ENCODE measurements at places on chromosomes 3 and 15. TPM values are rescaled to one million over a fixed set of nuclear protein-coding genes. Genes with fewer than 3 reads are reported as not detected.
A peak's percentile ranks its signal among the peaks of the same experiment; 100 is the strongest.

- ATAC-seq, result peak; percentile 61
Measured at GRCh38 chr15:63833021-63833696, 589 bp downstream of the HERC1 start.

DNA sequence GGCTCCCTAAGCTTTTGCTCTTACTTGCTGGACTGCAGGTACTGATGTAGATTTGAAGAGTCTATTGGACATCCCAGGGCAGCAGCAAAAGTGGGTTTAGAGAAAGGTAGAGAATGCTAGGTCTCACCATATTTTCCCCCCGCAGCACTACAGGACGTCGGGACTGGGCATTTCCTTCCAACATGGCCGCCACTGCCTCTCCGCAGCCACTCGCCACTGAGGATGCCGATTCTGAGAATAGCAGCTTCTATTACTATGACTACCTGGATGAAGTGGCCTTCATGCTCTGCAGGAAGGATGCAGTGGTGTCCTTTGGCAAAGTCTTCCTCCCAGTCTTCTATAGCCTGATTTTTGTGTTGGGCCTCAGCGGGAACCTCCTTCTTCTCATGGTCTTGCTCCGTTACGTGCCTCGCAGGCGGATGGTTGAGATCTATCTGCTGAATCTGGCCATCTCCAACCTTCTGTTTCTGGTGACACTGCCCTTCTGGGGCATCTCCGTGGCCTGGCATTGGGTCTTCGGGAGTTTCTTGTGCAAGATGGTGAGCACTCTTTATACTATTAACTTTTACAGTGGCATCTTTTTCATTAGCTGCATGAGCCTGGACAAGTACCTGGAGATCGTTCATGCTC lies 11.2 kb downstream of the CYP8B1 start:
- ATAC-seq, result no peak

DNA sequence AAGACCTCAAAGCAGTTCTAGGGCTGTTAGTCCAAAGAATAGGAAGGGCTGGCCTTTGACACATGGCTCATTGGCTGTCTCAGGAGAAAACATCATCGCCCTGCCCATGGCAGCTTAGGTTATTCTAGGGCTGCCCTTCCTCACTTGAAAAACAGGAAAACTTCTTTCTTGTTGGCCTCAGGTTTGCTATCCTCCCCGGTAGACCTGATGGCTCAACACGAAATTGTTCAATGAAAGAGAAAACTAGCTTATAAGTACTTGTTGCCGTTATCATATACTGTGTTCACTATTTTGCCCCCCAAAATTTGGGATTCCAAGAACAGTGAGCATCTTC lies 602 bp upstream of the SLTM start:
- ATAC-seq, result no peak

DNA sequence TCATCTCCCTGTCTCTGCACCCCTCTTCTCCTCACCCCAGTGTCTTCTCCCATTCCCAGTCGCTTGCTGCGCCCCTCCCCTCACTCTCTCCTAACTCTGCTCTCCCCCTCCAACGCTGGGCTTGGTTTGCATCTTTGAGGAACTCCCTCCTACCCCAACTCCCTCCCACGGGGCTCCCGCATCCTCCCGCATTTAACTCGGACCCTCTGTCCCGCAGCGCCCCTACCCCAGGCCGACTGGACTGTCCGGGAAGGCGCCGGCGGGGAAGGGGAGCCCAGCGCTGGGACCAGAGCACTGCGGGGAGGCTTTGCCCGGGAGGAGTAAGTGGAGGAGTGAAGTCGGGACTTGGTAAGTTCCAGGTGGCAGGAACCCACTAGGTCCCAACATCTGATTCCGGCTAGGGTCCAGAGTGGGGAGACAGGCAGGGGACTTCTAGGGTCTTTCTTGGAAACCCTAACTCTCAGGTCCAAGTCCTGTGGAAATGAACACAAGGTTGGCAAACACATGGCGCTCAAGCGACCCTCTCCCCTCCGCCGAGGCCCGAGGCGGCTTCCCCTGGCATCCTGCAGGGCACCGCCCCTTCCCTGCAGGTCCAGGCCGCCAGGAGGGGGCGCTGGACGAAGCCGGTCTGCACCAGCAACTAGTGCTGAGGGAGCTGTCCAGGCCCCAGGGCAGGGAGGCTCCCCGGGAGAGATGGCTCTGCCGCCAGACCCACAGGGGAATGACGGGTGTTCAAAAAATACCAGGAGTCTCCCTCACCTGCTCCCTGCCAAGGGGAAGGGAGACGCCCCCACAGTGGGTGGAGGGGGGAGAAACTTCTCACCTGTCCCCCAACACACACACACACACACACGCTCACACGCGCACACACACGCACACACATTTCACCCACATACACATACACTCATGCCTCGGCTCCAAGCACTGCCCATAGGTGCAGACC lies 53.2 kb downstream of the LHFPL4 start:
- ATAC-seq, result peak; percentile 77

DNA sequence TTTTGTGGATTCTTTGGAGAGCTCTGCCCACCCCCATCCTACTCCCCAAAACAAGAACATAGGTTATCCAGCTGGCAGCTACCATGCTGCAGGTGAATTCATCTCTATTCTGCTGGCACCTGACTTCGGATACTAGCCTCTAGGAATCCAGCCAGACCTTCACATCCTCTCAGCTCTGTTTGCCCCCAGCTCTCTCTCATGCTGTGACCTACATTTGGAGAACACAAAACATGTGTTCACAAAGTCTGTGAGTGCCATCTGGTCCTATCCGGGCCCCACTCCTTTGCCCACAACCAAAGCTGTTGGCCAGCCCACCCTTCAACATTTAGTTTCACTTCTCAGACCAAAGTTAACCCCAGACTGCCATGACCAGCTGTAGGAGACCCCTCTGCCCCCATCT lies 89.4 kb upstream of the C3orf80 start:
- ATAC-seq, result no peak

GRCh38 chr3:31616711-31617110 lies 84.0 kb downstream of the STT3B start:
- ATAC-seq, result no peak

- no peak for ATAC-seq
Measured at GRCh38 chr3:37986479-37987314, 3.9 kb upstream of the VILL start.

GRCh38 chr3:42980909-42981308 lies 1.8 kb downstream of the GASK1A start:
- ATAC-seq, result no peak

GRCh38 chr15:57732526-57733331 lies 26.2 kb downstream of the POLR2M start:
- no peak for ATAC-seq

DNA sequence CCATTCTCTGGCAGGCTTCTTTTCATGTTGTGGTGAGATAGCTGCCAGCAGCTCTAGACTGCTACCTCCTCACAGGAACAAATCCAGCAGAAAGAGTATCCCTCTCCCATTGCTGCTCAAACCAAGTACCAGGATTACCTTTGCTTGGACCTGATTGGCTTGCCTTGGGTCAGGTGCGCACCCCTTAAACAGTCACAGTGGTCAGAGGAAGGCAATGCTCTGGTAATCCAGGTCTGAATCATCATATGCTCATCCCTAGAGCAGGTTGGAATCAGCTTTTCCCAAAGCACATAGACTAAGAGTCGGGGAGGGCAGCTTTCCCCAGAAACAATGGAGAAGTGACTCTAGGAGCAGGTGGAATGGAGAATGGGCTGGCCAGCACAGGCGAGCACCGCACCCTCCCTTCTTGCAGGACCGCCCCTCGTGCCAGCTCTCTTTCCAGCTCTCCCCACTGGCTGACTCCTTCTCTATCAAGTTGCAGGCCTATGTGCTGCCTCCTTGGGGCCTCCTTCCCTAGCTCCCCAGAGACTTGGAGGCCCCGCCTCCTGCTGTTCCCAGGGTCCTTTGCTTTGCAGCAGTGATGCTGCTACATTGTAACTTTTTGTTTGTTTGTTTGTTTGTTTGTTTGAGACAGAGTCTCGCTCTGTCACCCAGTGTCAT lies 29.9 kb upstream of the ADPGK start:
- ATAC-seq, result no peak

- ATAC-seq, result no peak
Measured at GRCh38 chr3:177495566-177495965, 298.3 kb upstream of the TBL1XR1 start.

DNA sequence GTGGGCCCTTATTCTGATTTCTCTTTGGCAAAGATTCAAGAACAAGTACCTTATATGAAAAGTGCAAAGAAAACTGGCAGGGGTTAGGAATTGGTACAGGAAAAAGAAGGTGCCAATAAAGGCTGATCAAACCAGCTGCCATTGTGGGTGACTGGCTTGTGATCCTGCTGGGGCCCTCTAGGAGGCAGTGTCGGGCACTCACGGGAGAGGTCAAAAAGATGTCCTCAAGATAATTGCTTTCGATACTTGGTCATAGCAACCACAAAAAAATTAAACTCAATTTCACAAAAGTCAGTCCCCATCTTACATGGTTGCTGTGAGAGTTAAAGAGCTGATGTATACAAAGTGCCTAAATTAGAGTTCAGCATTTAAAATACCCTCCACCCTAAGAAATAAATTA lies 31.0 kb upstream of the CAV3 start:
- no peak for ATAC-seq

DNA sequence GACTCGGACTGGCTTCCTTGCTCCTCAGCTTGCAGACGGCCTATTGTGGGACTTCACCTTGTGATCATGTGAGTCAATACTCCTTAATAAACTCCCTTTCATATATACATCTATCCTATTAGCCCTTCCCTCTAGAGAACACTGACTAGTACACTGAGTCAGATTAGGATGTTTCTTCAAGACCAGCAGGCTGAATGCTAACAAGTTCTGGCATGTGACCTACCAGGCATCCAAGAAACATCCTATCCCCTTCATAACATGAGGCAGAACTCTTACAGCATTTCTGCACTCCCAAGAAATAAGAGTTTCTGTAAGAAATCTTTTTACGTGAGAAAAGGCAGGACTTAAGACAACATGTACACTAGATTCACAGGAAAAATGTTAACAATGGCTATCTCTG lies 9.3 kb downstream of the CFAP92 start:
- ATAC-seq, result no peak

- ATAC-seq, result peak; percentile 34
Measured at GRCh38 chr3:185658504-185658912, 72.4 kb downstream of the SENP2 start.

DNA sequence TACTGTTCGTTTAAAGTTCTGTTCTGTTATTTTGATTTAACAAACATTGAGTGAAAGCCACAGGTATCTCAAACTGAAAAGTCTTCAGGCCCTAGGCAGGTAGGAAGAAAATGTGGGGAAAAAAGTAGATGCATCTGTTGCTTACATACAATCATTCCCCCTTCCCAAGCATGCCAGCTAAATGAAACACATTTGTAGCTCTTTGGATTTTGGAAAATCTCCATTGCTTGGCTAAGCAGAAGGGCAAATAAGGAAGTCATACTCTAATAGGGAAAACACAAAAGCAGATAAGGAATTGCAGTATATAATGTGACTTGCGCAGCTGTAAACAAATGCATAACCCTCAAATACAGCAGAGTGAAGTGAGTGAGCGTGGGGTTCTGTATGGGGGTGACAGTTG lies 375.9 kb downstream of the FGF12 start:
- ATAC-seq, result no peak

- peak; percentile 35 for ATAC-seq
Measured at GRCh38 chr3:142987080-142987700, 14.2 kb upstream of the U2SURP start.

DNA sequence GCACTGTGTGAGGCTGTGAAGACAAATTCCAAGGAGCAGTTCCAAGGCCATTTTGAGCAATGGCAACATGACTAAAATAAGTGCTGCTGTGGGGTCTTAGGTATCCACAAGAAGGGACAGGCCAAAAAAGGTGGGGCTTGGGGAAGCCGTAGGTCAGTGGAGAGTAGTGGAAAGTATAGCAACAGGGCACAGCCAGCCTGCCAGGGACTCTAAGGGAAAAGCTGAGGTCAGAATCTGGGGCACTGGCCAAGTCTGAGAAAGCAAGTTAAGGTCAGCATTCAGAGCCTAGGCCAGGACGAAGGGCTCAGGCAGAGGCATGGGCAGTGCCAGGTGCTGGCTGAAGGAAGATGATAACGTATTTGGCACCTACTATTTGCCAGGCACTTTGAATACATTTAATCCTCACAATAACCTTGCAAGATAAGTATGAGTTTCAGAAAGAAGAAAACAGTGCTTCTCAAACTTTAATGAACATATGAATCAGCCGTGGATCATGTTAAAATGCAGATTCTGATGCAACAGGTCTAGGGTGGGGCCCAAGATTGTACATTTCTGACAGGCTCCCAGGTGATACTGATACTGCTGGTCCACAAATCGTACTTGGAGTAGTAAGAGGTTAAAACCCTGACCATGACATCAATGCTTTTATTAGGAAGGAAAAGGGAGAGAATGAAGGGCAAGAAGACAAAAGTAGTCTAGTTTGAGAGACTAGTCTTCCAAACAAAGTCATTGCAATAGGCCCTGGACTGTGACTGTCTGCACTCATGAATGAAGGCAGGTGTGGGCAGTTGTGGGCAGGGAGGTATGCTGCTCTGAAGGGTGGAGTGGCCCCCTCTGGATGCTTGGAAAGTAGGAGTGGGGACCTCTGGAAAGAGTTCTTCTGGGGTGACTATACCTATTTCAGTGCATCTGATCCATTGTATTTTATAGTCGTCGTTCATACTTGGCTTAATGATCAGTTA lies 106.3 kb upstream of the ANKRD28 start:
- ATAC-seq, result no peak

DNA sequence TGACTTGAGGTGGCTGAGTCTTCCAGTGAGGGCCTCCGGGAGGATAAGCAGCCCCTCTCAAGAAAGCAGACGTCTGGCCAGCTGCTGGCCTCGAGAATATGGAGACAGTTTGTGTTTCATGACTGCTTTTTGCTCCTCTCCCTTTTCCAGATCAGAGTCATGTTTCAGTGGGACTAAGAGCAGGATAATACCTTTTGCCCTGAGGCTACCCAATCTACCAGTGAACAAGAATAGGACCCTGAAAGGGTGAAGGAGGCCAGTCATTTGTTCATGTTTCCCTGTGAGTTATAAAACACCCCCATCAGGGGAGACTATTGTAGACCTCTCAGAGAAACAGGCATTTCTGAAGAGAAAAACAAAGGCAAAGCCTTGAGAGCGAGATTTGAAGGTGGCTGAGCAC lies 137.4 kb downstream of the RYR3 start:
- no peak for ATAC-seq

The DNAJB11 gene
- 22.4 TPM for total RNA-seq

The TF gene
- total RNA-seq, result 0.50 TPM

The THAP10 gene
- total RNA-seq, result 0.90 TPM

The GPR62 gene
- total RNA-seq, result not detected

The INKA1 gene
- total RNA-seq, result 0.26 TPM

The LYZL4 gene
- not detected for total RNA-seq

The CPN2 gene
- total RNA-seq, result not detected

The CRELD1 gene
- 14.2 TPM for total RNA-seq

The ITIH1 gene
- not detected for total RNA-seq

The MAGEL2 gene
- not detected for total RNA-seq

The MAGI1 gene
- total RNA-seq, result 0.06 TPM

All from activated T-helper 17 cell treated with anti-CD3 and anti-CD28 coated beads, Interleukin-2, amount 50 U/mL, for 72 hours (primary cell).